ENCODE measurements at places on chromosomes 12 and 14.

GRCh38 chr14:99684410-99684934, 374 bp downstream of the CYP46A1 start:
- DNase-seq = no peak

DNA sequence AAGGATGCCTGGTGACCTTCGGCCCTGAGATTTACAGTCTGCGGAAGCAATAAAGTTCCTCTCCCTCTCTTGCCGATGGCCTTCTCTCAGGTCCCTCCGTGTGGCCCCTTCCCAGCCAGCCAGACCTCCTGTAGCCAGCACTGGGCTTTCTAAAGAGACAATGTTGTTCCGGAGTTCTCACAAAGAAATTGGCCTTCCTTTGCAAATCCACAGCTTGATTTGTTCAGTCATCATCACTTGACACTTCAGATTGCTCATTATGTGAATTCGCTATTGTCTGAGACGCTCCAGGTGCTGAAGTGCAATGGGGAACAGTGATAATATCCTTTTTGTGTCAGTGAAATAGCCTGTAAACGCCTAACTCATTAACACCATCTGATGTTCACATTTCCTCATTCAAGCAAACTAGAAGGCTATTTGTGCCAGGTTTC, 43.7 kb upstream of the GPHB5 start:
- DNase-seq = no peak

- DNase-seq = no peak
Measured at GRCh38 chr12:92063641-92064040, 82.0 kb downstream of the BTG1 start.

DNA sequence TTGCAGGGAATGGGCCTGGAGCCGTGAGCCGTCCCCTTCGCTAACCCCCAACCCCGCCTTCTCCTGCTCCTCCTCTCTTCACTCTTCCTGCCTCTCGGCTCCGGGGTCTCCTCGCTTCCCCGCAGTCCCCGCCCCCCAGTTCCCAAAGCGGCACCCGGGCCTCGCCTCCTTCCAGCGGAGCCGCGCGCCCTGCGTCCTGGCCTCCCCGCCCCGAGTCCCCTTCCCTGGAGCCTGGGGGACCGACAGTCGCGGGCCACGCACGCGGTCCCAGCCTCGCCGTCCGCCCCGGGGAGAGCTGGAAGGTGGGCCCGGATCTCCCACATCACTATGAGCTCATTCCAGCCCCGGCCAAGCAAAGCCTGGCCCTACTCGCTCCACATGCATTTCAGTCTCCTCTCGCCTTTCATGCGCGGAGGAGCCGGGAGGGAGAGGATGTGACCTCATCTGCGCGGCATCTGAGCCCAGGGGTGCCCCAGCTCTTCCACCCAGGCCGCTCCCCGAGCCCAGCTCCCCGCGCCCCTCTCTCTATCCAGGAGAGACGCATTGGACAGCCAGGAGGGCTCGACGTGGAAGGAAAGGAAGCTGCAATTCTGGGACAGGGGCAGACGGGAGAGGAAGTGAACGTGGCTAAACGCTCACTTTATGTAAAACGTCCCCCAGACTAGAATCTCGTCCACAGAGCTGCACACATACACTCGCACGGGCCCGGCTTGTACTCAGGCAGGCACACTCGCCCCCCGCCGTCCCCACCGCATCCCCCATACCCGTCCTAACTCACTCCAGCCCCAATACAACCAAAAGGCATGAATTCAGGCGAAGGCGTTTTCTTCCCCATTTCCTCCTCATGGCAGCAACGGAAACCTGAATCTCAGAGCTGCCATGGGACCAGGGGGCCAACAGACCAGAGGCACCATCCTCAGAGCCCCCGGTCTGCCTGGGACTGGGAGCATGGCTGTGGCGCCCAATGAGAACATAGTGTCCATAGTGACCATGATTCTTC, 108.7 kb upstream of the CCND2 start:
- no peak for DNase-seq

DNA sequence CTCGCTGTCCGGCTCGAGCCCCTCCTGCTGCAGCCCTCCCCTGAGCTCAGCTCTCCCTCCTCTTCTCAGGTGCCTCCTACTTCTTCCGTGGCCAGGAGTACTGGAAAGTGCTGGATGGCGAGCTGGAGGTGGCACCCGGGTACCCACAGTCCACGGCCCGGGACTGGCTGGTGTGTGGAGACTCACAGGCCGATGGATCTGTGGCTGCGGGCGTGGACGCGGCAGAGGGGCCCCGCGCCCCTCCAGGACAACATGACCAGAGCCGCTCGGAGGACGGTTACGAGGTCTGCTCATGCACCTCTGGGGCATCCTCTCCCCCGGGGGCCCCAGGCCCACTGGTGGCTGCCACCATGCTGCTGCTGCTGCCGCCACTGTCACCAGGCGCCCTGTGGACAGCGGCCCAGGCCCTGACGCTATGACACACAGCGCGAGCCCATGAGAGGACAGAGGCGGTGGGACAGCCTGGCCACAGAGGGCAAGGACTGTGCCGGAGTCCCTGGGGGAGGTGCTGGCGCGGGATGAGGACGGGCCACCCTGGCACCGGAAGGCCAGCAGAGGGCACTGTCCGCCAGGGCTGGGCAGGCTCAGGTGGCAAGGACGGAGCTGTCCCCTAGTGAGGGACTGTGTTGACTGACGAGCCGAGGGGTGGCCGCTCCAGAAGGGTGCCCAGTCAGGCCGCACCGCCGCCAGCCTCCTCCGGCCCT, 22.8 kb downstream of the MMP17 start:
- DNase-seq = no peak

DNA sequence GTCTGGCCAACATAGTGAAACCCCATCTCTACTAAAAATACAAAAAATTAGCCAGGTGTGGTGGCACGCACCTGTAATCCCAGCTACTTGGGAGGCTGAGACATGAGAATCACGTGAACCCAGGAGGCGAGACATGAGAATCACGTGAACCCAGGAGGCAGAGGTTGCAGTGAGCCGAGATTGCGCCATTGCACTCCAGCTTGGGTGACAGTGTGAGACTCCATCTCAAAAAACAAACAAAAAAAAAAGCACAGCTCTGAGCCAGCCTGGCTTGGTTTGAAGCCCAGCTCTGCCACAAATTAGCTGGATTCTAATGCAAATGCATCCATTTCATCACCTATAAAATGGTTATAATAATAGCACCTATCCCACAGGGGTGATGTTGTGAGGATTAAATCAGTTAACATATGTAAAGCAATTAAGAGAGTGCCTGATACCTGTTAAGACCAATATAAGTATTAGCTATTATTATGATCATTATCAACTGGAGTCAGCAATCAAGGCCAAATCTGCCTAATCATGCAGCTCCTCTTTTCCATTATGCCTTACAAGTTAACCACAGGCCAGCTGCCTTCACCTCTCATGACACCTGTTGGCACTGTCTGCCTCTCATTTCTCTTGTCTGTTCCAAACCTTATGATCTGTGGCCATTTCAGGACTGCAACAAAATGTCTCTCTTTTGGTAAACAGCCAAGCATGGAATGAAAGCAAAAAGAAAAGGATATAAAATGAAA, 2.1 kb downstream of the GNPTAB start:
- no peak for DNase-seq

GRCh38 chr12:75715323-75715644, 203.9 kb upstream of the KRR1 start:
- no peak for DNase-seq

DNA sequence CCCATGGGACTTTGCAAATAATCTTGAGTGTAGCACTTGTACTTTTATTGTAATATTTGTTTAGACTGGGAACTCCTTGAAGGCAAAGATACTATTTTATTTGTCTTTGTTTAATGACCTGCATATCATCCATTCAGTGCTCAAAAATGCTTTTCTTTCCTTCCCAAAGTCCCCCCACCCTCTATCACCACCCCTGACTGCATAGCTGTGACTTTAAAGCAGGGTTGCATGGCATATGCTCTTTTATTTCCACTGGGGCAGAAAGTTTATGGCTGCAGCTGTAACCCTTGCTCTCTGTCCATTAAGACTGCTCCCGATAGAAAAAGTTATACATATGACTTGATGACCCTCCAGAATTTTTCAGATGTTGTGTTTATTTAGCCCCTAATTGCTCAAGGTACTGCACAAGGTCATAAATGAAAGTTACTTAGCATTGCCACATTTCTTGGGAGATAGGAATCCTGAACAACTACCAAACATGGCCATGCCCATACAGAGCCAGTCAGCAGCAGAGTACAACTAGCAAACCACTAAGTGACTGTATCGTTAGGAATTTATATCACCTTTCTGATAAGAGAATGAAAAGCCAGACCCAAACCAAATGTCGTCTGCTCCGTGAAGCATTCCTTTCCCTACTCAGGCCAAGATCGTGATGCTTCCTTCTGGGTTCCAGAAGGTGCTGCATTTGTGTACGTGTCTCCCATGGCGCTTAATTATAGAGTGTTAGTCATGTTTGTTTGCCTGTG, 114.3 kb downstream of the DIP2B start:
- no peak for DNase-seq

DNA sequence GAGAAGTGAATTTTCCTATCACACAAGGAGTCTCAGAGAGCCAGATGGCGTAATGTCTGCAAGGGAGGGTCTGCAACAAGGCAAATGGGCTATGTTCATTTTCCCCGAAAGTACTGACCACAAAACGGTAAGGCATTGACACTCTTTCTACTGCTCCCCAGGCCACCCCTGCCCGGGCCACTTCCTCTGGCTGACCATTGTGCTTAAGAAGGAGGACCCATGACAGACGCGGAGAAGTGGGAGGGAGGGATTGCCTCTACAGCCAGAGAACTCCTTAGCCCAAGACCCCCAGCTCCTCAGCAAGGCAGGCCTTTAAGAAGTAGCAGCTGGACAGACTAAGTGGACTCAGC, 1.2 kb downstream of the NCKAP5L start:
- no peak for DNase-seq

DNA sequence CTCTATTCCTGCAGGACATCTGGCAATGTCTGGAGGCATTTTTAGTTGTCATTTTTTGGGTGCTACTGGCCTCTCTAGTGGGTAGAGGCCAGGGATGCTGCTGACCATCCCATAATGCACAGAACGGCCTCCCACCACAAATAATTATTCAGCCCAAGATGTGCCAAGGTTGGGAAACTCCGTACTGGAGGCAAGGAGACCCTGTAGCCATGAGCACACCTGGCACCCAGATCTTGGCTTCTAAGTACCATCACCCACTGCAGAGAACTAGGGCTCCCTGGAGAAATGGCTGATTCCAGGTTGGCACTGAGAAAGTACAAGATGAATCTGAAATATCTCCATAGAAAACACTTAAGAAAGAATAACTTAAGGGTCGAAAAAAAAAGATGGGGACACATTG, 81.7 kb downstream of the RBM19 start:
- no peak for DNase-seq

All from stimulated activated CD4-positive, alpha-beta T cell treated with anti-CD3 and anti-CD28 coated beads, Interleukin-1b, Interleukin-23, amount 100 ng/mL, for 1 hour (primary cell).